Heart left ventricle (tissue), 16 donors: ENCODE measurements at places on chromosomes 11 and 22.

DNA sequence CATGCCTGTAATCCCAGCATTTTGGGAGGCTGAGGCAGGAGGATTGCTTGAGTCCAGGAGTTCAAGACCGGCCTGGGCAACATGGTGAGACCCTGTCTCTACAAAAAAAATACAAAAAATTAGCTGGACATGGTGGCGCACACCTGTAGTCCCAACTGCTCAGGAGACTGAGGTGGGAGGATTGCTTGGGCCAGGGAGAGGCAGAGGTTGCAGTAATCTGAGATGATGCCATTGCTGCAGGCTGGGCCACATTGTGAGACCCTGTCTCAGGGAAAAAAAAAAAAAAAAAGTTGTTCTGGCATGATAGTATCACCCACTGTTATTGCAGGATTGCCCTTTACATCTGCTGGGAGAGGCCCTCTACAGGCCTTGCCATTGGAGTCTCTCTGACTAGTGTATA is 18.4 kb downstream of the ATXN10 start:
- no peaks in the 10 kb centered on the region for H3K27me3 ChIP-seq
- H3K36me3 ChIP-seq, result peaks cover 54% of the 10 kb centered on the region
- H3K27ac ChIP-seq, result no peak overlapping the region
- no peak for DNase-seq
- H3K4me3 ChIP-seq, result no peak overlapping the region
- peaks cover 35% of the 10 kb centered on the region for H3K4me1 ChIP-seq

DNA sequence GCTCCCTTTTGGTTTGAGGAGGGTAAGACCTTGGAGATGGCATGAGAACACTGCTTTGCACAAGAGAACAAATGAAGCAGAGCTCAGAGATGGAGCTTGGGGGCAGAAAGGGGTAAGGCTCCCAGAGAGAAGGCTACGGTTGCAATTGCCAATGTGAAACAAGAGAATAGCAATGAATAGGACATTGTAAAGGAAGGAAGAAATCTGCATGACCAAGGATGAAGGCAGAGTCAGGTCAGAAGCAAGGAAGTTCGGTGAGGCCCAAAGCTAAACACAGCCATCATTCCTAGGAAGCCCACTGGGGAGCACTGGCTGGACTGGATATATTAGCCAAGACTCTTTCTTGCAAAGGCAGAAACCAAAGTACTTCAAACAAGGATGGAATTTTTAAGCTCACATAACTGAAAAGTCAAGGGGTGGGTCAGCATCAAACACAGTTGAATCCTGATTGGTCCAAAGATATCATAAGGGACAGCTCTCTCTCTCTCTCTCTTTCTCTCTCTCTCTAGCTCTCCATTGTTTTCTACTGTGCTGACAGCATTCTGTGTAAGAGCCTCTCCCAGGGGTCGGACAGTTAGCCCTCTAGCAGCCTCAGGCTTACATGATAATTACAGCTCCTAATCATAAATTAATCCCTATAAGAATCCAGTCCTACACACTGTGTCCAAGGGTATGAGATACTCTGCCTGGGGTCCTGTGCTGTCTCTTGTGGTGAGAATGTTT is 484.3 kb downstream of the SOX6 start:
- no peak overlapping the region for H3K27ac ChIP-seq
- H3K27me3 ChIP-seq, result no peaks in the 10 kb centered on the region
- no peaks in the 10 kb centered on the region for H3K36me3 ChIP-seq
- no peaks in the 10 kb centered on the region for H3K4me1 ChIP-seq

DNA sequence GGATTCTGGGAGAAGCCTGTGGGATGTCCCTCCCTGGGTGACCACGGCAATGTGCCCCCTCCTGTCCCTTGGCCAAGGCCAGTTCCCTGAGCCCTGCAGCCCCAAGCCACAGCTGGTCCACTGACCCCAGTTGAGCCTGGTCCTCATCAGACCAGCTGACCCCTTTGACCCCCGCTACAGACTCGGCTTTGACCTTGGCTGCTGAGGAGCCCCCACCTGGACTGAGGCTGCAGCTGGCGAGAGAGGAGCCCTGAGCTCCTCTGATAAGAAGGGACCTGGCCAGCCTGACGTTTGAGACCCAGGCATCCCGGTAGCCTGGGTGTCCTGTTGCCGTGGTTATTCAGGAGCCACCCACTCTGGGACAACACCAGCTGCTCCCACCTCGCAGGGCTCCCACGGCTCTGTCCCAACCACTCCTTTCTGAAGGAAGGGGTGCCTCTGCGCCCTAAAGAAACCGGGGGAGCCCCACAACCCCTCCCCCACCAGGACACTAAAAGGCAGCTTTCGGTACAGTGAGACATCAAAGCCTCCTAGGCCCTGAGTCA is 3.0 kb downstream of the ASCL2 start:
- H3K27ac ChIP-seq, result no peak overlapping the region
- no peak overlapping the region for H3K4me3 ChIP-seq
- H3K36me3 ChIP-seq, result no peaks in the 10 kb centered on the region
- peaks cover 52% of the 10 kb centered on the region for H3K27me3 ChIP-seq

DNA sequence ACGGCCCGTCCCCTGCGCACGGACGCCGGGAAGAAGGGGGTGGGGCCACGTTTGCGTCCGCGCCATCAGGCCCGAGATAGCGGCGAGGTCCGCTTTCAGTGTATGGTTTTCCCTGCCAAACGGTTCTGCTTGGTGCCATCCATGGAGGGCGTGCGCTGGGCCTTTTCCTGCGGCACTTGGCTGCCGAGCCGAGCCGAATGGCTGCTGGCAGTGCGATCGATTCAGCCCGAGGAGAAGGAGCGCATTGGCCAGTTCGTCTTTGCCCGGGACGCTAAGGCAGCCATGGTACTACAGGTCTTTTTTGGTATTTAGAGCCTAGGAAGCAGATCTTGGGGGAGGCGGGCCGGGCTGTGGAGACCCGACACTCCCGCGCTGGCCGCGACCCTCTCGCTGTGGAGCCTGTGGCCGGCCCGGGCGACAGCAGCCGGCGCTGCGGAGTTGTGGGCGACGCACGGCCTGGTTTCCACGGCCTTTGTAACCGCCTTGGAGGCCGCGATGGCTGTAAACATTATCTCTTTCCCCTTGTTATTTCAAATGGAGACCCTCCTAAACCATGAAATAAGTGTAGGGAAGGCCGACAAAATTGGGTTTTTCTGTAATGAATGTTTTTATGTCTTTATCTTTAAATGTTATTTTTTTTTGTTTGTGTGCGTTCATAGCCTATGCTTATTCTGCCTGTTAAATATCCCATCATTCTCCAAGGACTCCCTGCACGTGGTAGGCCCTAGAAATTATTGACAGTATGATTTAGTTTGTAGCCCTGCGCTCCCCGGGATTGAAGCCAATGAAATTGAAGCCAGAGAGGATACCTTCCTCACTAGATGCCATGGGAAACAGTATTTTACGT is at the start of gene AASDHPPT:
TSS of gene AASDHPPT (plus strand) at position 54 of the 847 bp plus-strand sequence. CDS start at position 103, 49 bp downstream.
- peak within 1 kb of the TSS; percentile 88 for H3K27ac ChIP-seq
- peak within 1 kb of the TSS; percentile 91 for H3K4me3 ChIP-seq
- DNase-seq, result no peak

DNA sequence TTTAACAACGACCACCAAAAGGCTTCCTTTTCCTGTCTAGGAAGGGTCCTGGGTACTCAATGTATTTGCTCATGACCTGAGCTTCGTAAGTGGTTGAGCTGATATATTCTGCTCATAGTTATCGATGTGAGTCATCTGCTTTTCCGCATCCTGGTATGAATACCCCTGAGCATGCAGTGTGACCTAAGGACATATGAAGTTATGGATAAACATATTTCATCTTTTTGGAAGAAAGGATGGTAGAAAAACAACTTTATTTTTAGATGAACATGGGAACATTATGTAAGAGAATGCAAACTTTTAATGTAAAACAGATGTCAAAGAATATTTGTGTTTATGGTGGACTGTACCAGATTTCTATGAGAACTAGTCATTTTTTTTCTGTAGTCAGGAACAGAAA is 28.4 kb downstream of the TRPC6 start:
- DNase-seq, result no peak
- no peaks in the 10 kb centered on the region for H3K36me3 ChIP-seq
- no peak overlapping the region for H3K4me3 ChIP-seq
- no peaks in the 10 kb centered on the region for H3K27me3 ChIP-seq
- no peaks in the 10 kb centered on the region for H3K4me1 ChIP-seq

DNA sequence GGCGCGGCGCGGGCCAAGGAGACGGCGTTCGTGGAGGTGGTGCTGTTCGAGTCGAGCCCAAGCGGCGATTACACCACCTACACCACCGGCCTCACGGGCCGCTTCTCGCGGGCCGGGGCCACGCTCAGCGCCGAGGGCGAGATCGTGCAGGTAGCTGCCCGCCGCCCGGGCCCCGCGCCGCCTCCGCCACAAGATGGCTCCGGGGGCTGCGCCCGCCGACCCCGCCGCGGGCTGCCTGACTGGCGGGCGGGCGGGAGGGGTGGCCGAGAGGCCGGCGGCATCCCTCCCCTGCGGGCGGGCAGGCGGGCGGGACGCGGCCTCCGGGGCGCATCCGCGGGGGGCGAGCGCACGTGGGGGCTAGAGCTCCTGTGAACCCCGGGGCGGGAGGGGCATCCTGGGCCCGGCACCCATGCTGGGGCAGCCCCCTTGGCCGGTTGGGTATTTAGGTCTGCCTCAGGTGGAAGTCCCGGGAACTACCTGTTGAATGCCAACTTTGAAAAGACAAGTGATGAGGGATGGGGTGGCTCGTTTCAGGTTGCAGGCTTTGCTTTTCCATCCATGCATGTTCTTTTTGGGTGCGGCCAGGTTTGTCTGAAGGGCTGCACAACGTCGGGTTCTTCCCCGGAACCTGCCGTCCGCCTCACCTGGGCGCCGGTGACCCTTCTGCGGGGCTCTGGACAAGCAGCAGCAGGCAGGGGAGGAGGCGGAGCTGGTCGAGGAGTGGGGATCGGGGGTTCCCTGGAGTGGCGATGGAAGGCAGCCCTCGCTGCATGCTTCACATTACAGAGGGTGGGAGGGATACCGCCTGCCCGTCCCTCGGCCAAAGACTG is 760 bp downstream of the ZNRF3 start:
- H3K27ac ChIP-seq, result no peak overlapping the region
- H3K27me3 ChIP-seq, result no peaks in the 10 kb centered on the region
- H3K4me3 ChIP-seq, result peak overlapping the region; percentile 88
- H3K36me3 ChIP-seq, result no peaks in the 10 kb centered on the region

DNA sequence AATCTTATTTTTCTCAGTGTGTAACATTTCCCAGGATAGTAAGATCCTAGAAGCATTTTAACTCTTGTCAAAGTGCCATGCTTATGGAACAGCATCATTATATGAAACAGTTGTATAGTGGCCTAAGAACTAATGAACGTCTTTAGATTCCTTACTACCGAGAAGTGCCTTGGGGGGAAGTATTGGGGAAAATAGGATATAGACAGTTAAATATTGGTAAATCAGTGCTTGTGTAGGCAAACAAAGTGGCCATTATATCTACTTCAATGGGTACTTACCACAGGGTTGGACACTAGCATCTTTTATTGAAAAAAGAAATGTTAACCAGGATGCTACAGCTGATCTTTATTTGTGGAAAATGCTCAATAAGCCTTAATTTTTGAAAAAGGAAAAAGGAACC is 11.3 kb downstream of the FAR1 start:
- peaks cover 5% of the 10 kb centered on the region for H3K4me1 ChIP-seq
- no peak overlapping the region for H3K4me3 ChIP-seq
- no peak overlapping the region for H3K27ac ChIP-seq
- DNase-seq, result no peak
- no peaks in the 10 kb centered on the region for H3K36me3 ChIP-seq

DNA sequence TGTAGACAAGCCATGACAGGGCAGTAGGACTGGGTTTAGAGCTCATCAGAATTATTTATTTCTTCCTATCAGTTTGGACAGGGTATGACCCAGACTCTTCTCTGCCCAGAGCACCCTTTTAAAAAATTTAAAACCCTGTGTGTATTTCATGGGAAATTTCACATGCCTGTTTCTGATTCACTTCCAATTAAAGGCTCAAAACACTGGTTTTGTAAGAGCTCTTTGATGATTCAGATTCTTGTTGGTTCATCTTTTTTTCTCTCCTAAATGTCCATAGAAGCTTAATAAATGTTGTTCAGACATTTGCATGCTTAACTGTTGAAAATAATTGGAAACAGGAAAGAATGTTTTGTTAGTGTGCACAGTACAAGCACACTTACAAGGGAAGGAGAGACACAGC is 13.8 kb downstream of the FLI1 start:
- H3K4me1 ChIP-seq, result peaks cover 21% of the 10 kb centered on the region
- no peak for DNase-seq
- H3K27me3 ChIP-seq, result no peaks in the 10 kb centered on the region
- H3K4me3 ChIP-seq, result no peak overlapping the region
- peak overlapping the region; percentile 31 for H3K27ac ChIP-seq

- no peak overlapping the region for H3K4me3 ChIP-seq
- no peaks in the 10 kb centered on the region for H3K4me1 ChIP-seq
- H3K27me3 ChIP-seq, result no peaks in the 10 kb centered on the region
These were observed 8.6 kb downstream of the DNHD1 start for GRCh38 chr11:6505577-6506240.

DNA sequence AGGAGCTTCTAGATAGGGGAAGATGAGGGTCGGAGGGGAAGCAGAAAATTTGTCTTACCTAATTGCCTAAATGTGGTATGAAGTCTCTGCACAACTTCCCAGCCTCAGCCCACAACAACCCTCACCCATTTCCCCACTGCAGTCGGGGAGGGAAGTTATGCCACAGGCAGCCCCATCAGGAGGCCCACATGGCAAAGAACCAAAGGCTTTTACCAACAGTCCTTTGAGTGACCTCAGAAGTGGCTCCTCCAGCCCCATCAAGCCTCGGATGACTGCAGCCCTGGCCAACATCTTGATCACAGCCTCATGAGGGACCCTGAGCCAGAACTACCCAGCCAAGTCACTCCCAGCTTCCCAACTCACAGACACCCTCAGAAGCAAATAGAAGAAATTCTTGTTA is 54.8 kb downstream of the CHST1 start:
- no peak overlapping the region for H3K27ac ChIP-seq
- H3K27me3 ChIP-seq, result no peaks in the 10 kb centered on the region
- H3K36me3 ChIP-seq, result no peaks in the 10 kb centered on the region
- no peak for DNase-seq
- H3K4me3 ChIP-seq, result no peak overlapping the region
- H3K4me1 ChIP-seq, result no peaks in the 10 kb centered on the region

GRCh38 chr11:70557742-70558485 is 159.6 kb downstream of the CTTN start:
- no peak overlapping the region for H3K4me3 ChIP-seq
- no peak for DNase-seq
- H3K27me3 ChIP-seq, result peaks cover 4% of the 10 kb centered on the region
- no peaks in the 10 kb centered on the region for H3K4me1 ChIP-seq
- H3K36me3 ChIP-seq, result no peaks in the 10 kb centered on the region

DNA sequence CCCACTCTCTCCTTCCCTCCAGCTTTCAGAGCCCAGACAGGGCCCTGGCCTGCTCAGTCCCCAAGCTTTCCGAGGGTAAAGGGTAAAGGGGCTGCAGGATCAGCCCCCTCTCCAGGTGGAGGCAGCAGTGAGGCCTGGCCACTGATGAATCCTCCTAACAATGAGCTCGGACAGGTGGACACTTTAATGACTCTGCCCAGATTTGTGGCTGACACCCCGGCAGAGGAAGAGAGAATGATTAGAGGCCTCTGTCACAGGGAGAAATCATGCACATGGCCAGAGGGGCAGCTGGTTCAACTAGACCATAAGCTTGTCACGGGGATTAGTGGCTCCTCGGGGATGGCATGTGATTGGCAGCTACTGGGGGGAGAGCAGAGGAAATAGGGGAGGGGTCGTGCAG is 587.5 kb upstream of the B3GAT1 start:
- no peaks in the 10 kb centered on the region for H3K36me3 ChIP-seq
- no peak overlapping the region for H3K27ac ChIP-seq
- H3K4me1 ChIP-seq, result no peaks in the 10 kb centered on the region
- H3K27me3 ChIP-seq, result no peaks in the 10 kb centered on the region

GRCh38 chr11:85918910-85919794 is 64.0 kb downstream of the CCDC83 start:
- no peak overlapping the region for H3K4me3 ChIP-seq
- H3K27ac ChIP-seq, result no peak overlapping the region
- H3K36me3 ChIP-seq, result no peaks in the 10 kb centered on the region
- H3K4me1 ChIP-seq, result no peaks in the 10 kb centered on the region
- no peak for DNase-seq
